A549 treated with dexamethasone at 1 μM for 4 hours (cell line): ENCODE measurements at places on chromosomes 2 and 18. TPM values are rescaled to one million over a fixed set of nuclear protein-coding genes. Genes with fewer than 3 reads are reported as not detected.

TRABD2A gene
- 11.2 to 16.2 TPM (median 14.5 TPM) in 5 replicates for total RNA-seq

PLEK gene
- not detected in 5 replicates for total RNA-seq

HOXD10 gene
- 4.1 to 6.7 TPM (median 5.3 TPM) in 5 replicates for total RNA-seq

REG3A gene
- not detected in 5 replicates for total RNA-seq

CRACDL gene
- total RNA-seq: 2.7 to 6.0 TPM (median 4.7 TPM) in 5 replicates

TTC32 gene
- 9.7 to 14.6 TPM (median 11.6 TPM) in 5 replicates for total RNA-seq

ITPRIPL1 gene
- not detected in 5 replicates for total RNA-seq

PSD4 gene
- 11.2 to 15.2 TPM (median 14.4 TPM) in 5 replicates for total RNA-seq
